Renal cortical epithelial cell (primary cell): ENCODE measurements at places on chromosomes 6 and 20. TPM values are rescaled to one million over a fixed set of nuclear protein-coding genes. Genes with fewer than 3 reads are reported as not detected.

DNA sequence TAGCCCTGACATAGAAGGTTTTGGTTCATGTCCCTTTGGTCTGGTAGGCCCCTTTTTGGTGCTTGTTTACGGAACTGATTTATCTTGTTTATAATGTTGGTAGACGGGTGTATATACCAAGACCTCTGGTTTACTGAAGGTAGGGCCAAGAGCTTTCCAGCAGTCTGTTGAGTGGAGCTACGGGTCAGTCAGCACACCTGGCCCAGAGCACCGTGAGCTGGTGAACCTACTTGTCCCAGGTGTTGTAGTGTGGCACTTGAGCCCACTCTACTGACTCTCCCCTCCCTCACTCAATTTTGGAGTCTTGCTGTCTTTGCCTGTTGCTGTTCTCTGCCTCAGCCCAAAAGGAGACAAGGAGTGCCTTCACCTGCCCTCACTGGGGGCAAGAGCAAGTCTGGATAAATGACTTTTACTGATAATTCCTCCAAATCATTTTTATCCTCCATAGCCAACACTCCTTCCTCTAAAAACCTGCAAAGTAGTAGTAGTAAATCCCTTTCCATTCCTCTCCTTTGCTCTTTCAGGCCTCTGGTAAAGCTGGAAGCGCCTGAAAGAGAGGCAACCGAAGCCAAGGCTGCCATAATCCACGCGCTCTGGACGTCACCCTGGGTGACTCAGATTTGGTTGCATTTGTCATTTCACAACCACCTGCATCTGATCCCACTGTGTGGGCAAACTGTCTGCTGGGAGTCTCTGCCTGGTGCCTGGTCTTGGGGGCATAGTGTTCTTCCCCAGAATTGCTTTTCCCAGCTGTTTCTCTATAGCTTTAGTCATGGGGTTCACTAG is 22.2 kb downstream of the RREB1 start:
- no peak for DNase-seq

DNA sequence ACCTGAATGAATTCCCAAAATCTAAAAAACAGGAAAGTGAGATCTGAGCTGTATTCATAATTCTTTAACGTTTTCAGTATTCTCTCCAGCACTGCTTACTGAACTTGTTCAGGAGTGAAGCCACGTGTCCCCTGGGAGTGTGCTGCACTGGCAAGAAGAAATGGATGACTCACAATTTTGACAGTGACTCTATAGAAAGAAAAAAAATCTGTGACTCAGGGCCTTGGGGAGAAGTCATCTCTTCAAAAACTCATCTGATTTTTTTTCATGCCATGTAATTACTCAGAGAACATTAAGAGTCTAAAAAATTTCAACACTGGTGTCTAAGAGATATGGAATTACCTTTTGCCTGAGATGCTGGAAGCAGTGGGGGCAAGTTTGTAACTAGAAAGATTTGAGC is 39.7 kb downstream of the ANKEF1 start:
- DNase-seq: peak; percentile 73

The MOG gene
- total RNA-seq: not detected in 2 replicates

- no peak for DNase-seq
Observed at GRCh38 chr6:52502306-52503029, 74.4 kb downstream of the TRAM2 start.

GRCh38 chr6:89790403-89790802 is 29.2 kb downstream of the MDN1 start:
- DNase-seq: no peak

GRCh38 chr20:8471465-8471864 is 339.4 kb downstream of the PLCB1 start:
- no peak for DNase-seq

The GGTLC1 gene
- total RNA-seq: not detected in 2 replicates

The ATAT1 gene
- 7.6 and 7.8 TPM in 2 replicates for total RNA-seq

The PTPRK gene
- 104 and 124 TPM in 2 replicates for total RNA-seq

GRCh38 chr6:122555561-122555960 is 54.6 kb upstream of the PKIB start:
- DNase-seq: no peak

The CLVS2 gene
- total RNA-seq: under 0.01 TPM in 1 of 2 replicates, not detected in the other

DNA sequence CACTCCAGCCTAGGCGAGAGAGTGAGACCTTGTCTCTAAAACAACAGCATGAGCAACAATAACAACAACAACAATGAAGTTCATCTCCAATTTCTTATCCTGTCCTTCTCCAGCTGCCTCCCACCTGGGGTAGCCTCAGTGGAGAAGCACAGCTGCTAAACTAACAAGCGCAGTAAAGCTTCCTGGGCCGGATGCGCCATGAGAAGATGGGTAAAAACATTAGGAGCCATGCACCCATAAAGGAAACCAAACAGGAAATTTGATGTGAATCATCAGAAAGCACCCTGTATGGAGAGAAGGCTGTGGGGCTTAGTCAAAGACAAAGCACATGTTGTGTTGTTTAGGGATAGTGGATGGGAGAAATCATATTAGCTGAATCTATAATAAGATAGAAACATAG is 61.1 kb upstream of the CCN6 start:
- DNase-seq: no peak

The LY6G6D gene
- total RNA-seq: not detected in 2 replicates
